ENCODE measurements at places on chromosomes 7 and 10.

DNA sequence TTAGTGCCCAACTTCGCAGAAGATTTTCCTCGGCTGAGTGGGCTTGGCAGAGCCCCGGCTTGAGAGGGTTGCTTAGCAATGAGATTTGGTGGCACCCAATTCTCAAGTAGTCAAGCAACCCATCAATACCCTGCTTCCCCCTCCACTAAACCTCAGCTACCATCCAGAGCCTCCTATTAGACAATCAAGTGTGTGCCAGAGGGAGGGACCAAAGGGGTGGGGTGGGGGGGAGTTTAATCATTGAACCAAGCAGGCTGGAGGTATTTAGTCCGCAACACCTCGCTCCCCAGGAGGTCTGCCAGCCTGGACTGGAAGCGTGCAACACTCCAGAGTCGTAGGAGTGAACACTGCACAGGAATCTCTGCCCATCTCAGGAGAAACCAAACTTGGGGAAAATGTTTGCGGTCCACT, at the start of gene HKDC1:
TSS of gene HKDC1 (plus strand) at position 292 of the 411 bp plus-strand sequence. CDS start at position 396, 104 bp downstream.
- DNase-seq = no peak

DNA sequence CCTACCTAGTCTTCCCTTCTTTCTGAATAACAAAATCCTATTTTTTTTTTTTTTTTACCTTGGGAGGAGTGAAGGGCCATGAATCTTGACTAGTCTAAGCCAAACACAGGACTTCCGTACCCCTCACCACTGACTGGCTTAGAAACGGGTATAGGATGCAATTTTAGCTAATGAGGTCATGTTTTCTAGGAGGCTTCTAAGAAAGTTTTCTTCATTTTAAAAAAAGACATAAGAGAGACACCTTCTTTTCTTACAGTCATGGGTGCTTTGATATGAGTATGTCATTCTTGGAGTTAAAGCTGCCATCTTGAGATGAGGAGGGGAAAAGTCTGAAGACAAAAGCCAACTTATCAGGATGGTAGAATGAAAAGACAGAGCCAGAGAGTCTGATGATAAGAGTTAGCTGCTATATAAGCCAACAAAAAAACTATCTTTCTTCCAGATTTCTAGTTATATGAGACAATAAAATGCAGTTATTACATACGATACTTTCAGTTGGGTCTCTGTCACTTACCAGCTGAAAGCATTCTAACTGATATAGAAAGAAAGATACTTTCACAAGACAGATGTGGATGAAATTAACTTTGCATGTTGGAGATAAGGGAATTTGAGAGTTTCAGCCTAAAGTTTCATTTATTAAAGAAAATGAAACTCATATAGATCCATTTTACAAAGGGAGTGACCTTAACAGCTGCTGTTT, 34.0 kb downstream of the ZNF438 start:
- DNase-seq = no peak

GRCh38 chr7:114217026-114217806, 197.4 kb upstream of the FOXP2 start:
- no peak for DNase-seq

DNA sequence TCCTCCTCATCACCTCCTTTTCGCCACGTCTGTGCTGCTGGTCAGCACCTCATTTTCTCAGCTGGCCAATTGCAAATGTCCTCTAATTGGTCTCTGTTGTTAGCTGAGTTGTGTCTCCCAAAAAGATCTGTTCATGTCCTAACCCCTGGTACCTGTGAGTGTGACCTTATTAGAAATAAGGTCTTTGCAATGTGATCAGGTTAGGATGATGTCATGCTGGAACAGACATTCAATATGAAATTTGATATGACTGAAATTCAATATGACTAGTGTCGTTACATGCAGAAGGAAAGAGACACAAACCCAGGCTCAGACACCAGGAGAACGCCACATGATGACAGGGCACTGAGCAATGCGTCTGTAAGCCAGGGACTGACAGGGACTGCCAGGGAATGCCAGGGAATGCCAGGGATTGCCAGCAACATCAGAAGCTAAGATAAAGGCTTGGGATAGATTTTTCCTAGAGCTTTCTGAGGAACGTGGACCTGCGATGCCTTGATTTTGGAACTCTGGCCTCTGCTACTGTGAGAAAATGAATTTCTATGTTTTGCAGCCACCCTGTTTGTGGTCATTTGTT, 77.5 kb upstream of the CXCL12 start:
- peak; percentile 32 for DNase-seq
